ENCODE measurements at places on chromosomes 5 and 9.

DNA sequence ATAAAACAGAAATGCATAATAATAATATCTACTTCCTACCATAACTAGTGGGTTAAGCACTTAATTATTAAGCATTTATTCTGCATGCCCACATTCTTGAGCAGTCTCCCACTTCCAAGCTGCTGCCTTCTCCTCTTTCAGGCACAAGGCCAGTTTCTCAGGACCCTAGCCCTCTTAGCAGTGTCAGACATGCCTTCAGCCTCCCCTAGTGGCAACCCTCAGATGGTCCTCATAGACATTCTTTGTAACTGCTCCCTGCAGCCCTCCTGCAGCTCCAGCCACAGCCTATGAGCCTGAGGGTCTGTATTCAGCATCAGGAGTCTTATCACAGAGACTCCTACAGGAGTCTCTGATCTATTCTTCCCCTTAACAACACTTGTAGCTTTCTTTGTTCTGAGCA, 3.9 kb downstream of the IL9 start:
- DNase-seq, result no peak

DNA sequence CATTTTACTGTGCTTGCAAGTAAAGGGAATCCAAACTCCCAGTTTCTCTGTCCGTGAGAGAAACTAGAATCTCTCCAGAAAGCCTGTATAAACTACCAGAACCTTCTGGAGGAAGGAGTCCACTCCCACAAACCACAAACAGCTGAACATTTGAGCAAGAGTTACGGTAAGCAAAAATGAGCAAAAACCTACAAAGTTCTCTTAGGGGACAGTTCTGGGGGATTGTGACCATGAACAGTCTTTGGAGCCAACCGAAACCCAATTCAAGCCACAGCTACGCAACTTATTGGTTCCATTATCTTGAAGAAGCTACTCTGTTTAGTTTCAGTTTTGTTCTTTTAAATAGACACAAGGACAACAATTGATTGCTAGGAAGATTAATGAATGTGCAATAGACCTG, 330.6 kb downstream of the ASTN2 start:
- no peak for DNase-seq

- no peak for DNase-seq
These were observed 127.7 kb downstream of the DMAC1 start for GRCh38 chr9:7671847-7672246.

- DNase-seq, result no peak
These were observed 56.3 kb downstream of the STX17 start for GRCh38 chr9:99962680-99963261.

GRCh38 chr9:16449076-16449730, 421.3 kb downstream of the BNC2 start:
- DNase-seq, result peak; percentile 10

- DNase-seq, result no peak
These were observed 7.7 kb downstream of the FBXO38 start for GRCh38 chr5:148391422-148391821.

DNA sequence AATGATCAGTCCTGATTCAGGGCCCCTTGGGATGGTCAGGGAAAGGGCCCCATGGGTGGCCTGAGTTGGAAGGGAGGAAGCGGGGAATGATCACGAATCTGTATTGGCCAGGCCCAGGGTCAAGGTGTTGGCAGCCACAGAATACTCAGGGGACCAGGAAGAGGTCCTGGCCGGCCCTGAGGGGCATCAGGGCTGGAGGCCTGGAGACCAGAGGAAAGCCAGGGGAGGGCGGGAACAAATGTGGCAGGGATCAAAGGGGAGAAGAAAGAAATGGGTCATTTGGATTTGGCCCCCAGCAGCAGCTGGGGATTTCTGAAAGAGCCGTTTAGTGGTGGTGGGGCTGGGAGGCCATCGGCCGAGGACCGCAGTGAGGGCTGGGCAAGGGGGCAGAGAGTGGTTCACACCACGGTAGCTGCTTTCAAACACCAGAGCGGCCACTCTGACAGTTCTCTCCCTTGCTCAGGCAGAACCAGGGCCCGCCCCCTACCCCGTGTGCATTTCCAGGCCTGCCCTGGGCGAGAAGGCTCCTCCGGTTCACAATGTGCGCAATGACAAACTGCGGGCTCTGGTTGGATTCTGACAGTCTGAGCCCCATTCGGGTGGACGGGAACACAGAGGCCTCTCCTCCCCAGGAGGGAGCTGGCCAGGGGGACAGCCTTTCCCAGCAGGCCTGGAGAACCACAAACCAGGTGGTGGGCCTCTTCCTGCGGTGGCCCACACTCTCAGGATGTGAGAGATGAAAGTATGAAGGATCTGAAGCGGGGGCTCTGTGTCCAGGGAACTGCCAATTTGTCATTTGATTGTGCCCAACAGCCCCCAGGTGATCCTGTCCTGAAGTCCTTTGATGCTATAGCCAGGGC, 220.3 kb upstream of the IER5L start:
- no peak for DNase-seq

- no peak for DNase-seq
These were observed 2.8 kb downstream of the OBP2B start for GRCh38 chr9:133205996-133206931.

DNA sequence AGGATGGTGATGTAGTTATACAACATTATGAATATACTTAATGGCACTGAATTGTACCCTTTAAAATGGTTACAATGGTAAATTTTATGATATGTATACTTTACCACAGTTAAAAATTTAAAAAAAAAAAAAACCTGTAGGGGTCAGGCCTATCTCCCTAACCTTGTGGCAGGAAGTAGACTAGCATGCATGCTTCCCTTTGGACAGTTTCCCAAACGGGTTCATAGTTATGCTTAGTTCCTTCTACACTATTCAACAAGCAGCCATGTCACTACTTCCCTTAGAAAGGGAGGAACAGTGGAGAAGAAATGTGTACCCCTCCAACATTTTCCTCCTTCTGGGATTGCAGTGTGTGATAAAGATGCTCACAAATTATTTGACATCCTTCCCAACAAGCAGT, 32.5 kb downstream of the IDNK start:
- no peak for DNase-seq

GRCh38 chr5:135834639-135835529, at the start of gene SLC25A48:
Gene SLC25A48 (plus strand): TSS chr5:135834663. CDS start chr5:135834848, 185 bp downstream.
- DNase-seq, result peak; percentile 1

DNA sequence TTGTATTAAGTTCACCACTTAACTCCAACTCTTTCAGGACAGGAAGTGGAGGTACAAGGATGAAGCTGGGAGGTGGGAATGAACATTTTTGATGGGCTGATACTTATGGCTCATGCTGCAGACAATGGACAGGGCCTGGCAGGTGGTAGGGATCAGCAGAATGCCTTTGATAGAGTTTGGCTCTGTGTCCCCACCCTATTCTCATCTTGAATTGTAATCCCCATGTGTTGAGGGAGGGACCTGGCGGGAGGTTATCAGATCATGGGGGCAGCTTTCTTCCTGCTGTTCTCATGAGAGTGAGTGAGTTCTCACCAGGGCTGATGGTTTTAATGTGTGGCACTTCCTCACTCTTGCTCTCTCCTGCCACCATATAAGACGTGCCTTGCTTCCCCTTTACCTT, 87.3 kb upstream of the PRLR start:
- no peak for DNase-seq

GRCh38 chr5:33841891-33842290, 49.9 kb downstream of the ADAMTS12 start:
- no peak for DNase-seq

- no peak for DNase-seq
These were observed 312.6 kb upstream of the KIF2A start for GRCh38 chr5:61993295-61993927.

GRCh38 chr9:108973895-108974294, 39.4 kb downstream of the CTNNAL1 start:
- DNase-seq, result no peak

DNA sequence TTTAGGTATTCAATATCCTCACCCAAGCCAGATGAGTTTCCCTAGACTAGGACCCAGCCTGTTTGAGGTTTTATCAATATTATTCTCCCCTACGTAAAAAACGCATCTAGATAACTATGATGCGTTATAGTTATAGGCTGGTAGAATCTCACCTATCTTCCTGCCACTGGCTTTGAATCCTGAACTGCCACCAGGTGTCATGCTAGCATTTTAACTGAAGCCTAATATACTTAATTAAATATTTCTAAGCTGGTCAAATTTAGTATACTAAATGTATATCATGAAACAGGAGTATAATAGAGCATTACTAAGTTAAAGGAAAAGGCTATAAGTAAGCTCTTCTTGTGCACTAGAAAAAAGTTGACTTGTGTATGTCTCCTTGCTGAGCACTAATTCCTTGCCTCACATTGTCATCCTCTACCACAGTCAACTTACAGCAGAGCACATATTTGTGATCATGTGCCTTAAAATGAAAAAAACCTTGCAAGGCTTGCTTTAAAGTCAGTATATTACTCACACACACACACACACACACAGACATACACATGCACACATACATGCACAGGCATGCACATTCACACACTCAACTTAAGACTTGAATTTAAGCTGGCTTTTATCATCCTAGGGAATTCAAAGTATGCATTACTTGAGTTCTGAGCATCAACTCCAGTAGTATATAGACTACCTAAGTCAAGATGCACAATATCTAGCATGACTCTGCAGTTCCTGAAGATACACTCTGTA, 303.4 kb downstream of the ADGRV1 start:
- DNase-seq, result no peak

DNA sequence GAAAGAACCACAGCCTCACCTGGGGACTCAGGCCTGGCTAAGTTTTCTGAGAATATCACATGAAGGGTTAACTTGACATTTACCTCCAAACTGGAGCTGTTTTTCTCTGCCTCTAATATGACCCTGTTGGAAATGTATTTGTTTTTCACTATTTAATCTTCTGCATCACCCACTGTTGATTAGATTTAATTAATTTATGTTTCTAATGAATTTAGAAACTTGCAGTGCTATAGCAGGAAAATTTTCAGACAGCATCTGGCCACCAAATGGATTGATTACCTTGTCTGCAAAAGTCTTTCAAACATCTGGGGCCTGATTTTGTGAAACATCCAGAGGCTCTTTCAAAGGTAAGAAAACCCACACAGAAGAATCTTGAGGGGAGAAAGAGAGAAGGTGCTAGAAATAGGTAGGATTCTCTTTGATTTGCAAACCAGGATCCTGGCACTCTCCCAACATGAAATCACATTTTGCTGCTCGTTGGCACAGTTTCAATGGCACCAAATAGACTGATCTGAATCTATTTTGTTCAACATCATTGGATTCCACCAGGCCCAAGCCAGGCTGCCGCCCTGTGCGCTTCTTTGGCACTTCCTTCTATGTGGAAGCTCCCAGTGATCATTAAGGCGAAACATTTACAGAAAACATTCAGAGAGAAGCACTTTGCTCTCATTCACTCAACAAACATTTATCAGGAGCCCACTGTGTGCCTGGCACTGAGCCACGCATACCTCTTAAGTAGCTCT, 157.3 kb downstream of the PPP2R2B start:
- no peak for DNase-seq

DNA sequence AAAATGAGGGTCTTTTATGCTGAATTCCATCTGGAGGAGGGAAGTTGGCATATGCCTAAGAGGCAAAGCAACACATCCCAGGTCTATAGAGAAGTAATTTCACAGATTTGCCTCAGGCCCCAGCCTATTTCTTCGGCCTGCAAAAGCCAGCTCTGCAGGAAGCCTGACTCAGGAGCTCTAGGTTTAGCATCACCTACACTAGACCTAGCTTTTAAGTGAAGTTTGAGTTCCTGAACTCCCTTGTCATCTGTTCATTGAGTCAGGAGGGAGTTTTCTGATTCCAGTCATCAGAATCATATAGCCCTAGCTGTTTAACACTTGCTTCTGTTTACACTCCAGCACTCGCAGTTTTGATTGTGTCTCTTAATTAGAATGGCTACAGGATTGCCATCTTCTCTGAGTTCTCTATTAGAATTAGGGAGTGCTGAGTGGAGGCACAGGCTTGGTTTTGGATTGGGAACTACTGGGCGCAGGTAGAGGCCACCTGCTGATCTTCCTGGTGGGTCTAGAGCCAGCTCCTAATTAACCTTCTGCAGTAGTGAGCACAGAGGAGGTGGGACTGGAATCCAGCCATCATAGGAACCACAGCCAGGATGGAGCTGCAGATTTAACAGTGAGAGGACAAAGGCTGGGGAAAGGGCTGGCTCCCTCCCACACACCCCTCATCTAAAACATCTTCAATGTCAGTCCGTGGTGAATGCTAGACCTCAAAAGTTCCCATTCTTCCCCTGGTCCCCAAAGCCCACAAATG, 179.5 kb downstream of the TRIO start:
- no peak for DNase-seq

DNA sequence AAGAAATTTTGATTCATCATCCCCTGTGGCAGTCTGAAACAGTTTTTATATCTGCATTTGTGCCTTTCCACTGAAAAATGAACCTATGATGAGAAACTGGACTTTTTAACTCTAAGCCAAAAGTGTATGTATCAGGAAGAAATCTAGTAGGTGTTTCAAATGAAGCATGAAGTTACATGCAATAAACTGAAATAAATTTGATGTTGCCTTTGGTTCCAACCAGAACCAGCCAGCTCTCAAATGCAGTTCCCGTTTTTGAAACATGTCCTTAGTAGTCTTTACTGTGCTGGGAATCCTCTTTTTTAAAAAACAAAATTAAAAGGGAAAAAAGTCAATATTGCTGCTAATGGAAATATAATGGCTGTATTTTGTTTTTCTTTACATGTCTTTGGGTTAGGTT, 43.9 kb downstream of the HACD4 start:
- DNase-seq, result no peak

- DNase-seq, result no peak
These were observed 181.7 kb upstream of the S1PR3 start for GRCh38 chr9:88809355-88810161.

- DNase-seq, result no peak
These were observed 50.5 kb downstream of the AHRR start for GRCh38 chr5:371811-372555.

DNA sequence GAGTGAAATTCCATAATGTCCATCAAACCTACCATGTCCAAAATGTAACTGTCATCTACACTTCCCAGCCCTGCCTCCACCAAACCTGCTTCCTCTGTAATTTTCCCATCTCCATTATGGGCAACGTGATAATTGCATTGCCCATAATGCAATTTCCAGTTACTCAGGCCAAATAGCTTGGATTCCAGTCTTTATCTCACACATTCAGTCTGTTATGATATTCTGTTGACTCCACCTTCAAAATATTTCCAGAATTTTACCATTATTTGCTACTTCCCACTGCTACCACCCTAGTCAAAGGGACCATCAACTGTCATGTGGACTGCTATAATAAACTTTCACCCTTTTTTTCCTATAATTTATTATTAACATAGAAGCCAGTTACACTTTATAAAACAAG, 256.0 kb downstream of the CWC27 start:
- no peak for DNase-seq

- no peak for DNase-seq
These were observed 8.9 kb upstream of the MRNIP start for GRCh38 chr5:179867476-179867875.

DNA sequence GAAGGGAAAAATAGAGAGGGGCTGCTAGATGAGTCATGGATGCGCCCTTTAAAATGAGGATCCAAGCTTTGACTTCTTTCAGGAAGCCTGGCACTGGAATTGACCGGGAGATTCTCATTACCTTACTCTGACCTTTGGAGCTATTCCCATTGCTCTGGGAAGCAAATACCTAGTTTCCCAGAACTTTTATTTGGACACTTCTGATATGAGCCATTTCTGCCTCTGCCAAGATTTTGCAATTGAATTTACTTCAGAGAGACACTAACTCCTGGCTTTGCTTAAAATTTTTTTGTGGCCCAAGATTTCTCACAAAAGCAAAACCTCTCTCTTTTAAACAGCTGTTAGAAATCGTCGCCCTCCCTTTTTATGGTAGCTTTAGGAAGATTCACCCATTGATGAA, 15.7 kb upstream of the AGXT2 start:
- DNase-seq, result no peak

- peak; percentile 15 for DNase-seq
These were observed 123.0 kb upstream of the FSTL4 start for GRCh38 chr5:133735346-133735745.

Measured in NCI-H774 (cell line).